ENCODE measurements at places on chromosomes 13 and 19.

GRCh38 chr19:16608290-16608739 is 19.7 kb downstream of the MED26 start:
- DNase-seq: no peak

- no peak for DNase-seq
These were observed 68.8 kb downstream of the ARHGEF7 start for GRCh38 chr13:111183959-111184358.

GRCh38 chr19:48719263-48720171 is at the start of gene MAMSTR:
MAMSTR (minus strand) TSS chr19:48719725; CDS start chr19:48719031, 694 bp downstream.
- DNase-seq: no peak

- DNase-seq: no peak
These were observed 374.7 kb downstream of the KLF5 start for GRCh38 chr13:73433458-73433857.

DNA sequence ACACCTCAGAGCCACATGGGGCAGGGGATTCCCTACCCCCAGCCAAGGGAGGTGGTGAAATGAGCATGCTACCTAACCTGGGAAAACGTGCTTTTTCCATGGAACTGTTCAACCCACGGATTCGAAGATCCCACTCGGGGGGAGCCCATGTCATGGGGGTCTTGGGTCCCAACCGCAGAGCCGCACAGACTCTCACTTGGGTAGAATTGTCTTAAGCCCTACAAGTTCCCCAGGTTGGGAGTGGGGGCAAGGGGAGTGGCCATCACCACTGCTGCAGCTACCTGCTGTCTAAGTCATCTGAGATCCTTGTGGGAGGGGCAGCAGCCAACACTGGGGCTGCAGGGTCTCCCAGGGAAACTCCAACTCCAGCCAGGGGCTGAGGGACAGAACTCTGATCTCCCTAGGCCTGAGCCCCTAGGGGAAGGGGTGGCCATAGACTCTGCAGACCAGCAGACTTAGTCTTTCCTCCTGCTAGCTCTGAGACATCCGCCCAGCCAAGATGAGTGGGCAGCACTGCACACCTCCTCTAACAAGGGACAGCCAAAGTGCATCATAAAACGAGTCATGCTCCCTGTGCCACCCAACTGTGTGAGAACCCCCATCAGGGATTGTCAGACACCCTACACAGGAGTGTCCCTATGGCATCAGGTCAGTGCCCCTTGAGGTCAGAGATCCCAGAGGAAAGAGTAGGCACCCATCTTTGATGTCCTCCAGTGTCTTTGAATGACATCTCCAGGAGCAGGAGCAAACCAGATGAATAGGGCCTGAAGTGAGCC is 610.4 kb upstream of the SLITRK6 start:
- peak; percentile 54 for DNase-seq

DNA sequence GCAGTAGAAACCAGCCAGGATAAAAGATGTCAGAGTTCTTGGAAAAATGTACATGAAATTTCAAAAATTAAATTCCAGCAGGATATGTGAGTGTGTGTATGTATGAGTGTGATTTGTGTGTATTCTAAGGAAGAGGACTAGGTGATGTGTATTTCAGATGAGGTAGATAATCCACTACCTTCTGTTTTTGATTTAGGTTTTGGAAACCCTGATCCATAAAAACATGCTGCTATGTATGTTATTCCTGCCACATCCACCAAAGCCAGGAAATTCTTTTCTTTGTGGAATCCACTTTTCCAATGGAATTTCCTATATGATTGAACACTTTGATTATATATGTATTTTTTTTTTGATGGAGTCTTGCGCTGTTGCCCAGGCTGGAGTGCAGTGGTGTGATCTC is 276.9 kb downstream of the UQCRFS1 start:
- no peak for DNase-seq

- DNase-seq: no peak
These were observed 114.0 kb downstream of the UQCRFS1 start for GRCh38 chr19:29098863-29099481.

- DNase-seq: no peak
These were observed 98.8 kb downstream of the KDM4B start for GRCh38 chr19:5067678-5068077.

DNA sequence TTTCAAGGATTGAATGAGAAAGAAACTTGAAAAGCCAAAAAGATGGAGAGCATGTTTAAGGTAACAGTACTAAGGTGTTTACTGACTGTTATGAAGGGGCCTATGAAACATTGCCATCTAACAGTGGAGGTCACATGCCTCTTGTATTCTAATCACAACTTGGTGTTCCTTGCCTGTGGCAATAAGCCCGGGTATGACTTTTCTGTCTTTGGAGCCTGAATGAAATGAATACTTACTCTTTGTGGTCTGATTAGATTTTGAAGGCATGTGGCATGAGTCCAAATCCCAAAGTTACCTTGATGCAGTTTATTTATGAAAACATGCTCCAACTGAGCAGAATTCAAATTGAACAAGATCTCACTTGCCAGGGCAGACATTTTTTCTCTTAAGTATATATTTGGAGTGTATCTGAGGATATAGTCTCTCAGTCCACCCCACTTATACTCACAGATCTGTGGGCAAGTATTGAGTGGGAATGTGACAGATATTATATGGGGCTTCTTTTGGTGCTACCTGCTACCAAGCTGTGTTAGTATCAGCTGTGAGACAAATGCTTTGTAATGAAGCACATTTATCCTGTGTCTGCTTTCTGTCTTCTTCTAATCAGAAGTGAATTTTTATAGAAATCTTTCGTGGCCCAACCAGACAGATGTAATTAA is 67.5 kb downstream of the B3GLCT start:
- no peak for DNase-seq

GRCh38 chr13:107450931-107451330 is 764.4 kb downstream of the LIG4 start:
- DNase-seq: peak; percentile 92

DNA sequence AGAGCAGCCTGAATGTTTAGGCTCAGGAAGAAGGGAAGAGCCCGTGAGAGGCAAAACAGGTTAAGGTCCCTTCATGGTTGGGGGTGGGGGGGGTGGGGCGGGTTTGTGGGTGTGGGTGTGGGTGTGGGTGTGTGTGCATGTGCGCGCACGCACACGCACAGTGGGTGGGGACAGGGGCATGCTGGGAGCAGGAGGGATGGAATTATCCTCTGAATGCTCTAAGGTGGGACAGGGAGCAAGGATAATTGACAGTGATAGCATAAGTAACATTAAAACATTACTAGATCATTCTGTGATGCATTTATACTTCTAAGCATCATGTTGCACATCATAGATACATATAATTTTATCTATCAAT is 64.7 kb downstream of the CCDC70 start:
- no peak for DNase-seq

Measured in chondrocyte (in vitro differentiated cells).